ENCODE measurements at places on chromosomes 3 and 15.

GRCh38 chr3:150544041-150544440 is 2.3 kb downstream of the SERP1 start:
- DNase-seq, result no peak

DNA sequence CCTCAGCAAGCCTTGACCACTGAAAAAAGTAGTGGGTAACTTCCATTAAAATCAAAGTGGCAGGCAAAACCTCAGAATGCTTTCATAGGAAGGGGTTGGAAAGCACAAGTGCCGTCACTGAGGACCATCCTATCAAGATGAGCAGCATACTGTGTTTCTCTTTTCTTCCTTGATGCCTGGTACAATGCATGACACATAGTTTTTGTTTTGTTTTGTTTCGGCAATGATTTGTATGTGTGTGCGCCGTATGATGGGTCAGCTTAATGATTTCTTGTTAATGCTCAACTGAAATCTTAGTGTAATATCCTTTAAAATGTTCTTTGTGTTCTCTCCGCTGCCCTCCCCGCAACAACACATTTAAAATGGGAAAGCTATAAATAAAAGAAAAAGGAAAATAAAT is 476.4 kb upstream of the KCNMB2 start:
- no peak for DNase-seq

DNA sequence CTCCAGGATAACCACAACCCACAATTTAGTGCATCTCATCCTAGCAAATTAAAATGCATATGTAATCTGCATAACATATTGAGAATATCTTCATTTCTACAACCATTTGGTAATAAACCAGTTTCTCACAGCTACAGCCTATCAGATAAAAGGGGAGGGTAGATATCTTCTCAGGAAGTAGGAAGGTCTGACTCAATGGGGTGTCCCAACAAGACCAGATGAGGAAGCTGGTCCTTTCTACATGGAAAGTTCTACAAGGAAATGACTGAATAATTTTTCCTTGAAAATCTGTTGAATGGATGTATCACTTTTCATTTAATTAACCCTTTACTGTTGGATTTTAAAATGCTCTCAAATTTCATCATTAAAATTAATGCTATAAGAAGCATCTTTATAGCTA is 17.4 kb upstream of the TMPRSS7 start:
- DNase-seq, result no peak

- DNase-seq, result no peak
Measured at GRCh38 chr3:79994397-79994796, 226.6 kb upstream of the ROBO1 start.

DNA sequence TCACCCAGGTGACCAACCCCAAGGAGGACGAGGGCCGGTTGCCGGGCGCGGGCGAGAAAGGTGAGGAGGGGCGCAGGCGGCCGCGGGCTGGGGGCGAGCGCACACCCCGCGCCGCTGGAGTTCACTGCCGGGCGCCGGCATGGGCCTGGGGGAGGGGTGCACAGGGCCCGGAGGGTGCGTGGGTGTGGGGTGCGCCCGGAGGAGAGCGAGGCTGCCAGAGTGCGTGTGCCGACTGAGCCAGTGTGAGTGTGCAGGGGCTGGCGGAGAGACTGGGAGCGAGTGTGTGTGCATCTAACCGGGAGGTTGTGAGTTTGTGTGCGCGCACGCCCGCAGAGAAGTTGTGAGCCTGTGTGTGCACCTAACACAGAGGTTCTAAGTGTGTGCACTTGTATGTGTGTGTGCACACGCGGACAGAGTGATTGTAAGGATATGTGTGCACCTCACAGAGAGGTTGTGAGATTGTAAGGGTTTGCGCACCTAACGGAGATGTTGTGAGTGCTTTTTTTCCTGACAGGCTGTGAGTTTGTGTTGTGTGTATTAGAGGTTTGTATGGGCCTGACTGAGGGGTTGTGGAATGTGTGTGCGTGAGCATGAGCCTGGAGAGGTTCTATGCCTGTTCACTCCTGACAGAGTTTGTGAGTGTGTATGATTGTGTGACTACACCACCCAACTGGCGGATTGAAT is 681 bp downstream of the CTDSPL start:
- peak; percentile 21 for DNase-seq

- DNase-seq, result no peak
Measured at GRCh38 chr3:190773948-190774347, 88.5 kb downstream of the GMNC start.
